ENCODE measurements at places on chromosomes 2 and 18.

GRCh38 chr18:28890791-28891190, 713.9 kb upstream of the CDH2 start:
- DNase-seq: no peak

- no peak for DNase-seq
Measured at GRCh38 chr2:16257322-16258028, 317.1 kb downstream of the MYCN start.

DNA sequence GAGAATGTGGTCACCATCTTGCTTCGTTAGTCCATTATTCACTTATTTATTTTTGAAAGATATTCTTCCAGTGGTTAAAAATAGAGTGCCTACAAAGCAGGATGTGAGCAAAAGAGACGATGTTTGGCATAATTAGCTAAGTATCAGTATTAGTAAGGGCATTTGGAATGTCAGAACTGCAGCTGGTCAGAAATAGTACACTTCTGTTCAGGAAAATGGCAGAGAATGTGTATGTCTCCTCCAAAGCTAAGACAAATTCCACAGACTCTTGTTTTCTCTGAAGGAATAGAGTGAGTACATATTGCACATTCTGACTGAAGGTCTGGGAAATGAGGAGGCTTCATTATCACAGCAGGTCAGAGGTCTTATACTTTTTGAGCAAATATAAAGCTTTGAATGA, 209.0 kb downstream of the L3MBTL4 start:
- no peak for DNase-seq

DNA sequence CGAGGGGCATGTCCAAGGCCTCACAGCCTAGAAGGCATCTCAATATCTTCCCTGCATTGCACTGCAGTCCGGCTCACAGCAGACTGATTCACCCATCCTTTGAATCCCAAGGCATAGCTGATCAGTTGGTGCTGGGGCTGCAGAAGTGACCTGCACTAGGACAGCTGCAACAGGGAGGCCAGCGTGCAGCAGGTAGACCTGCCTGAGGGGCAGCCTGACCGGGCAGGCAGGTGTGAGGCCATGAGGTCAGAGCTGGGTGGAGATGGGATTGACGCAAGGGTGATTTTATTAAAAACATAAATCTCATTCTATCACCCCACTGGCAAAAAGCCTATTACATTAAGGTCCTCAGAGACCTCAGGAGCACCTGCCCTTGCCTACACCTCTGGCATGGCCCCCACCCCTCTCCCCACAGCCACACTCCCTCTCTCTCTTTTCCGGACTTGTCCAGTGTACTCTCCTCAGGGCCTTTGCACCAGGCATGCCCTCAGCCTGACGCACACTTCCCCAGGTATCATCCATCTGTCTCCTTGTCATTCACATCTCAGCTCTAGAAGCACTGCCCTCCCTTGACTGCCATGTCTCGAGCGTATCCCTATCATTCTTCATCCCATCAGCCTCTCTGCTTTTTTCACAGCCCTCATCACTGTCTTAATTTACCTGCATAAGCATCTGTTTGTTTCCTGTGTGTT, 63.5 kb upstream of the WIPF1 start:
- no peak for DNase-seq

- DNase-seq: no peak
Measured at GRCh38 chr18:77133051-77133834, 660 bp upstream of the MBP start.

- peak; percentile 51 for DNase-seq
Measured at GRCh38 chr18:48446582-48447225, 37.5 kb upstream of the ZBTB7C start.

- no peak for DNase-seq
Measured at GRCh38 chr2:220269367-220269766, 641.9 kb downstream of the SLC4A3 start.

DNA sequence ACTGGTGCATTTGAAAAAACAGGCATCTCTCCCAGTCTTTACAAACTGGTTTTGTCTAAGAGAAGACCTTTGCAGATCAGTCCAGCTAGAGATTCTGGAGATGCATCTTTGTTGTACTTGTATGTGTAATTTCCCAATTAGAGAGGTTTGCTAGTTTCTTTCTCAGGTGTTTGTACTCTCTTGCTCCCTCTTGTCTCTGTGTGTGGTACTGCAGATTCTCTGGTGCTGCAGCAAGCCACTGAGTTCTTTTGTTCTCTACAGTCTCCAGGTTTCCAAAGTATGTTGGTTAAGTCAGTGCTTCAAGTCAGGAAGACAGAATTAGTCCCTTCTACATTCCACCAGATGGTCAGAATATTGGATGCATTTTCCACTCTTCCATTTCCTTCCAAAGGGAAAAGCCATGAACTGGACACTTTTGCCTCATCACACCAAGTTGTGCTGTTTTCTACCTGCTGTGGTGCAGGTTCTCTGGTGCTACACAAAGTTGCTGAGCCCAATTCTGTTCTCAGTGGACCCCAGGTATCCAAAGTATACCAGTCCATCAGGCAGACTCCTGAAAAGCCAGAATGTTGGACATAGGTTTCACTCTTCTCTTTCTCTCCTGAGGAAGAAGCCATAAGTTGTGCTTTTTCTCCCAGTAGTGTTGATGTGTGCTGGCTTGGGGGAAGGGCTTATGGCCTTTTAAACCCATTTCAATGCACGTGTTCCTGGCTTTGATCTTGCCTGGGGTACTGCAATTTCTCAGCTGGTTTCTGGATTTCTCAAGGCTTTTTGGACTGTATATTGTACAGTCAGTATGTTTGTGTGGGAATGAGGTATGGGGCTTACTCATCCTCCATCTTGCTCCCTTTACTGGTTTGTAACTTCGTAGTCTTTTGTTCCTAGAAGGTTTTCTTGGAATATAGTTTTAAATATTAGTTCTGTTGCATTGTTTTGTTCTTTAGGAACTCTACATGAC, 29.8 kb downstream of the EPC2 start:
- peak; percentile 22 for DNase-seq

GRCh38 chr2:25363733-25364132, 22.0 kb upstream of the DNMT3A start:
- no peak for DNase-seq

DNA sequence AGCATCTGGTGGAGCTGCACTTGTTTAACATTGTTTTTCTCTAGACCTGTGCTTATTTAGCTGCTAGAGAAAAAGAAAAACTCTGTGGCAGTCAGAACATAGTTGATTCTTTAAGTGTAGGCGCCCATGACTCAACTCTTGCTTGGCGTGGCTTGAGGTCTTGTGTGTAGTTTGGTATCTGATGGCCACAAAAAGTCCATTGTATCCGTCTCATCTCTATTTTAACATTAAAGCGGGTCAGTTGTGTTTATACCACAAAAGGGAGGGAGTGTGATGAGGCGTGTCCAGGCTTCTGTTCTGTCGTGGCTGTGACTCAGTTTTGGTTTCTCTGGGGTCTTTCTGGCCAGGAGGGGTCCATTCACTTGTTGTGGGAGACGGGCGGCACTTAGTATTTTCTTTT, 24.2 kb upstream of the UGT1A8 start:
- no peak for DNase-seq

GRCh38 chr2:126715576-126716406, 59.8 kb downstream of the GYPC start:
- no peak for DNase-seq

DNA sequence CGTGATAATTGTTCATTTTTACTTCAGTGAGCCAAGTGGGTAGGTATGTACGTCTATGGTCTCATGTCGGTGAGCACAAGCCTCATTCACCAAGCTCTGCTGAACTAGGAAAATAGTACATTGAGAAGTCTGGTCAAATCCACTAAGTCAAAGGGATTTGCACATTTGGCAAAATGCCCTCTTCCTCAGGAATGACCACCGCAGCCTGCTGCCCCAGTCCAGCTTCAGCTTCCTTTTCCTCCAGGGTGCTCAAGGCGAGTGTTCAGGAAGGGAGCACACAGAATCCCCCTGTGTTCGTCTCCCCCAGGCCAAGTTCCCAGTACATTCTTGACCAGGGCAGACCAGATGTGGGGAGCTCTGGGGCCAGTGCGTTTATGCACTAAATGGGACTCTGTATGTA, 23.0 kb downstream of the TCF7L1 start:
- no peak for DNase-seq

GRCh38 chr18:8290435-8290834, 318.8 kb upstream of the RAB12 start:
- DNase-seq: no peak

DNA sequence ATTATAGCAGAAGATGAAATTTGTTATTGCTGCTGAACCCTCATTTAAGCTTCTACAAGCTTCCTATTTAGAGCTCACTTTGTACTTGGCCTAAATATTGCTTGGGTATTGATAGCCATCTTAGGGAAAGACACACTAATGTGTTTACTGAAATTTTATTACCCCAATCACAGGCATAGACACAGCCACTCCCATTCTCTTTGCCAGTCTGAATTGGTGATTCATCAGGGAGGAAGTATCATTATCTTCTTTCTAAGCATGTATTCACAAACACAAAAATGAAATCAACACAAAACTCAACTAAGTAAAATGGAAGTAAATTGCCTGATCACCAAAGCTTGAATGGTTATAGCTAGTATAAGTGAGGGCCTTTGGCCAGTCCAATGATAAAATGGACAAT, 666.3 kb downstream of the TSN start:
- no peak for DNase-seq

DNA sequence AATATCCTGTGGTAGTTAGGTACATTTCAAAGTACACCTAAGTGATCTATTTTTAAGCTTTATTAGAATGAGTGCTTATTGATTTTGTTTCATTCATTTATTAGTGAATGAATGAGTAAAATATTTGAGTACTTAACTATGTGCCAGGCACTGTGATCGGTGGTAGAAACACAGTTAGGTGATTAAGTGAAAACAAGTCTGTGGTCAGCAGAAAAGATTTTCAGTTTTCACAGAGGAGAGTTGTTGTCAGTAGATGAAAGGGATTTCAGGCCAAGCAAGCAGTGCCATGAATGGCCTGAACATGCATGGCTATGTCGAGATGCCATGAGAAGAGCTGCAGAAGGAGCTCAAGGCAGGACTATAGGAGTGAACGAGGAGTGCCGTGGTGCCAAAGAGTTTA, 85.9 kb downstream of the SPTBN1 start:
- no peak for DNase-seq

DNA sequence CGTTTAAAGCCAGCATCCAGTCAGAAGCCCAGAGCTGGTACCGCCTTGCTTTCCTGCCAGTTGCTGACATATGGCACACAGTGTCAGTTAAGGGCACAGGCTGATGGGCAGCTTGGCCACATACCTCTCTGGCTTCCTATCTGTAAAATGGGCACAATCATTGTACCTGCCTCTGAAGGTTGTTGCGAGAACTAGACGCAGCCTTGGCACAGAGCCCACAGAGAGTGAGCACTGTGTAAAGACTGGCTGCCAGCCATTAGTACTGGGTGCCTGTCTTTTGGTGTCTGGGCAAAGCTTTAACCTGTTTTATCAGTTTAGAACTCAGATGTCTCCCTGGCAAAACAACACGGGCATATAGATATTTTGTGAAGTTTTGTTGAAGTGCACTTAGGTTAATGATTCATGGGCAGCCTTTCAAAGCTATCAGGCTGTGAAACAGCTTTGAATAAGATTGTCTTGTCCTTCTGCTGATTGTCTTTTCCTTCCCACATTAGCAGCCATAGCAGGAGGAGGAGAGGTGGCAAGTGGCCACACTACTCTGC, 269.5 kb downstream of the NEDD4L start:
- no peak for DNase-seq

DNA sequence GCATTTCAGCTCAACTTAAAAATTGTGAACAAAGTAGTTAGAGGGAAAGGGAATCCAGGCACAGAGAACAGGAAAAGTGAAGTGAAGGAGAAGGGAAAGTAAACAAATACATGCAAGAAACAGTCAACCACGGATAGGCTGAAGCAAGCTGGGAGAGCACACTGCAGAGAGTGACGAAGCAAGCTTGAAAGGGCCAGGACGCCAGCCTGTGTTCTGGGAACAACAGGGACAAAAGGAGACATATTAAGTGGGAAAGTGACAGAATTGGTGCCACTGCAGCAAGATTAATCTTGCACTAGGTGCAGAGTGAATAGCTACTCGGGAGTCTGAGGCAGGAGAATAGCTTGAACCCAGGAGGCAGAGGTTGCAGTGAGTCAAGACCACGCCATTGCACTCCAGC, 197.3 kb downstream of the SOX11 start:
- no peak for DNase-seq

DNA sequence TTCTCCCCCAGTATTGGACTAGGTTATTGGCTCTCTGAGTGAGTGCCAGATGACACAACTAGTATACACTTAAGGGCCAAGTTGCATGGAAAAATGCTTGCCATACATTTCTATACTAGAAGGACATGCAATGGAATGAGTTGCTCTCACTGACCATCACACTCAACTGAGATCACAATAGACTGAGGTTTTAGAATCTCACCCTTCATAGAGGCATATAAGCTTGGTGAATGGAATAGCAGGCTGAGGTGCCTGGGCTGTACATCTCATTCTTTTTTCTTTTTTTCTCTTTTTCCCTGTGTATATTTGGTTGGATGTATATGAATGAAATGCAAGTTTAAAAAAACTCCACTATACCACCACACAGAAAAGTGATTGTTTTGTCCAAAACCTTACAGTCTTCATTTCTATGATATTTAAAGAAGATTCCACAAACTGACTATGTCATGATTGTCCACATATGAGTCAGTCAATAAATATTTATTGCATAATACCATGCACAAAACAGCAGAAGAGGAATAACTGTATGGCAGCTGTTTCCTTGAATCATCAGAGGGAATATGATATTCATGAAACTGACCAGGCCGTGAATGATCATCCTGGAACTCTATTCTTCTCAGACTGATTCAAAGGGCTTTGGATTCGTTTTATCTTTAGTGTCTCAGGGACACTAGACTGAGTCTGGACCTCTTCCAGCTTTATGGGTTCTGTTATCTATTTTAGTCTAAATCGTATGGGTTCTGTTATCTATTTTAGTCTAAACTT, 122.6 kb upstream of the STK17B start:
- DNase-seq: no peak

DNA sequence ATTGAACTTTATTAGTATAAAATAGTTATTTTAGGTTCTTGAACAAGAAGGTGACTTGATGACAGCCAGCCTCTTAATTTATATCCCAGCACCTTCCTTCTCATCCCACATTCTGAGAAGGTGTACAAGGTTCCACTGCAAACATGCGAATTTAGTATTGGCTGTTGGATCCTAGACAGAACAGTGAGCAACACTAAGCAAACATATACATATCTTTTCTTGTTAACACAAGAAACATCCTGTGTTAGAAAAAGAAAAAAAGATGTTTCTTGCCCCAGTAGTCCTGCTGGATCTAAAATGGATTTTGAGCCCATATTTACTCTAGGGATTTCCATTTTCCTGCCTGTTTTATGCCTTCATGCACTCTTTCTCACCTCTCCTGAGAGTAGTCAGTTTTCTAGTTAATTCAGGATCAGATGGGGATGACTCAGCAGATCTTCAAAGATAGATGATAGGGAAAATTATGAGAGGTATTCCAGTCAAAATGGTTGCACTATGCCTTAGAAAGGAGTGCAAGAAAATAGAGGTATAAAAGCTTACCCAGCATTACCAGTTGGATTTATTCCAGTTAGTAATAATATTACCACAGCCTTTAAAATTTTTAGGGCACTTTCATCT, 336.5 kb downstream of the MEIS1 start:
- DNase-seq: no peak

Data from activated T-cell treated with anti-CD3 and anti-CD28 coated beads for 24 hours (primary cell).